ENCODE measurements at places on chromosomes 16 and 17. TPM values are rescaled to one million over a fixed set of nuclear protein-coding genes. Genes with fewer than 3 reads are reported as not detected.

MRM1 gene
- total RNA-seq, result 11.2 TPM

ST6GALNAC2 gene
- 1.2 TPM for total RNA-seq

FAM117A gene
- total RNA-seq, result 15.5 TPM

AOC3 gene
- total RNA-seq, result 0.17 TPM

KLHL10 gene
- not detected for total RNA-seq

CACNA1H gene
- not detected for total RNA-seq

ZNF263 gene
- total RNA-seq, result 43.5 TPM

RAB34 gene
- total RNA-seq, result 396 TPM

CLEC18C gene
- total RNA-seq, result 0.06 TPM

NPW gene
- 1.3 TPM for total RNA-seq

PYDC1 gene
- not detected for total RNA-seq

PAFAH1B1 gene
- 89.2 TPM for total RNA-seq

Data from LHCN-M2 (cell line).